Stimulated activated CD8-positive, alpha-beta memory T cell treated with anti-CD3 and anti-CD28 coated beads, Interleukin-4, amount 100 ng/mL, for 1 hour (primary cell): ENCODE measurements at places on chromosomes 1 and 21.

DNA sequence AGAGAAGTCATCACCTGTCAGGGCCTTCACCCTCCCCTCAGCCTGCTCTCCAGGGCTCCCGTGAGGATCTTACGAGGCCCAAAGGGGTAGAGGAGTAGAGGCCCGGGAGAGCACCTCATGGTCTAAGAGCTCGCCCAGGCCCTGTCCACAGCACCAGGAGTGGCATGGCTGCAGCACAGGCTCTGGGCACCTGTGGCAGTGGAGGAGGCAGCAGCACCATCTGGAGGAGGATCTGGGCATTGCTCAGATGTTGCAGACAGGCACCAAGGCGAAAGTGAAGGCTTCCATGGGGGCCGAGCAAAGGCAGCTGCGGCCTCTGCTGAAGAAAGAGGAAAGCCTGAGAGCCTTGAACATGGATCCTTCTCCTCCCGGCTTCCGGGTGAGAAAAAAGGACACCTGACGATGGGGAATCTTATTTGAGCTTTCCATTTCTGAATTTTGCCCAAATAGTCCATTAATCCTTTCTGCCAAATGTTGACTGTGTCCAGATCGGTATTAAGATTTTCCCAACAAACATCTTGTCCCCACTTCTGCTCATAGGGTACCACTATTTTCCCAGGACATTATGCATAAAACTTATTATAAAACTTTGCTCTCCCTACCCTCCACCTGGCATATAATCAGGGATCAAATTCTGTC lies 604.7 kb downstream of the PTPRC start:
- no peak for DNase-seq

DNA sequence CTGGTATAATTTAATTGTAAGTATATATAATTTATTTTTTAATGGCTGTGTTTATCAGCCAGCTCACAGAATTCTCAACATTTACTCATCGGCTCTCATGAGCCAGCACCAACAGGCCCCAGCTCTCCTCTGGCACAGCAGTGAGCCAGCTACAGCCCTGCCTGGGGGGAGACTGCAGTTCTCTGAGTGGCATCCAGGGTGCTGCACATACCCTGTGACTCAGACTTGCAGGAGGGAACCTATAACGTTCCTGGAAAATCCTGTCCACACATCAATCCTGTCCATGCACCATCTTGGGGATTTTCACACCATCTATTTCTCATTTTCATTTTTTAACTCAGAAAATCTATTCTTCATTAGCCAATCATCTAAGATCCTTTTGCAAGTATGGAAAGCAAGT lies 36.5 kb downstream of the FHAD1 start:
- no peak for DNase-seq

DNA sequence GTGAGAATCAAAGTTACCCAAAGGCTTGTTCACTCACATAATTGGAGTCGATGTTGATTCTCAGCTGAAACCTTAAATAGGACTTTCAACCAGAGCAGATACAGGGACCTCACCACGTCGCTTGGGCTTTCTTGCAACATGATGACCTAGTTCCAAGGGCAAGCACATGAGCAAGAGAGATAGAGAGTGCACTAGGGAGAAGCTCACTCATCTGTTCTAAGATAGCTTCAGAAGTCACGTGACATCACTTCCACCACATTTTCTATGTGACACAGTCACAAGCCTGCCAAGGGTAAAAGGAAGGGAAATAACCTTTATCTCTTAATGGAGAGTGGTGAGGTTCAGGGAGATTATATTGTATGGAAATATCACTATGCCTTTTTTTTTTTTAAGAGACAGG lies 470.1 kb upstream of the PLXNA2 start:
- no peak for DNase-seq

DNA sequence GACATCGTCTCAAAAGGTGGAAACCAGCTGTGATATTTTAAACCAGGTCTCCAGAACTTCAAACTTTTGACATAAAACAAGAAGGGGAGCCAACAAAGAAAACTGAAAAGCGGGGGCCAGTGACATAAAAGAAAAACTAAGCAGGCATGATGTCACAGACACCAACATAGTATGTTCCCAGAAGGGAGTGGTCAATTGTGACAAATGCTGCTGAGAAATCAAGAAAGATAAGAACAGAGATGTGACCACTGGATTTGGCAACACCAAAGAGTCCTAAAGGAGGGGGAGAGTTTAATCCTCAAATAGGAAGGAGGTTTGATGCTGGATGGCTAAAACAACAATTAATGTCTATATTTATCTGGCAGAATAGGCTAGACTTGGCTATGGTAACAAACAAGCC lies 2.3 kb upstream of the RNF19B start:
- no peak for DNase-seq

GRCh38 chr1:209585197-209585596 lies 1.7 kb downstream of the CAMK1G start:
- DNase-seq = no peak

DNA sequence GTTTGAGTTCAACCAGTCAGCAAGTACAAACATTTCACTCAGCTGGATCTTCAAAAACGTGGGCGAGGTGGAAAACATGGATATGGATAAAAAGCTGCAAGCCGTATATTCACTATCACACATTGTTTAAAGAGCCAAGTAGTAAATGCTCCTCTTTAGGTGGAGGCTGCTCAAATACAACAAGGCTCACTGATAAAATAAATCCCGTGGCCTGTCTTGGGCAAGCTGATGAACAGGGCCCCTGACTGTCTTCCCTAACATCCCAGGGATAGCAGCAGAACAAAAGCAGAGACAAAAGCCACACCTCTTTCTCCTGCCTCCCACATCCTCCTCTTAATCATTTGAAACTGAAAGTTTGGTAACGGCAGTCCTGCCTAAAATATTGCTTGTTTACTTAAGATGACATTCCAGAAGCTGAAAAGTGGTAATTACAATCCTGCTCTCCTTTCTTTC lies 357.7 kb downstream of the TTLL7 start:
- no peak for DNase-seq

GRCh38 chr21:42704861-42705260 lies 51.4 kb downstream of the PDE9A start:
- no peak for DNase-seq
